ENCODE measurements at places on chromosomes 1 and 21.

DNA sequence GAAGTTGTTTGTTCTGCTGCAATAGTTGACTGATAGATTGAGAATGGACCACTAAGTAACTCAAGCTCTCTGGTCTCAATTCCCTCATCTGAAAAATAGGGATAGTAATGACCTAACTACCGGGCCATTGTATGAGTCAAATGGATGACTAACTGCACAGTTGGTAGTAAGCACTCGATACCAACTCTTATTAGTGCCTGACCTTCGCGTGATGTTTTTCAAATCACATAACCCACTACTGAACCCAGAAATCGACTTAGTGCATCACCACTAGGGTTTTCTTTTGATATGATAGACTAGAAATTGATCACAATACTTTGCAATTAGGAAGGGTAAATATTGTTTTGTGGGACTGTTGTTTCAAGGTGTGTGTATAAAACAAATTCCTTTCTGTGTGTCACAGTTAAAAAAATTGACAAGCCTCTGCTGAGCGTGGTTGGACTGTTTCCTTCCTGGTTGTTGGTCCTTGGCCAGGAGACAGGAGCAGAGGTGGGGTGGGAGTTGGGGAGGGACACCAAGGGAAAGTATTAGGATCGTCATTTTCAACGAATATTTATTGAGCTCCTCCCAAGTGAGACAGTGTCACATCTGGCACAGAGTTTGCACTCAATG is 54.0 kb upstream of the LRP8 start:
- no peak overlapping the region for H3K4me3 ChIP-seq
- H3K4me1 ChIP-seq = peaks cover 14% of the 10 kb centered on the region
- DNase-seq = no peak
- no peak overlapping the region for H3K27ac ChIP-seq
- H3K27me3 ChIP-seq = no peaks in the 10 kb centered on the region

DNA sequence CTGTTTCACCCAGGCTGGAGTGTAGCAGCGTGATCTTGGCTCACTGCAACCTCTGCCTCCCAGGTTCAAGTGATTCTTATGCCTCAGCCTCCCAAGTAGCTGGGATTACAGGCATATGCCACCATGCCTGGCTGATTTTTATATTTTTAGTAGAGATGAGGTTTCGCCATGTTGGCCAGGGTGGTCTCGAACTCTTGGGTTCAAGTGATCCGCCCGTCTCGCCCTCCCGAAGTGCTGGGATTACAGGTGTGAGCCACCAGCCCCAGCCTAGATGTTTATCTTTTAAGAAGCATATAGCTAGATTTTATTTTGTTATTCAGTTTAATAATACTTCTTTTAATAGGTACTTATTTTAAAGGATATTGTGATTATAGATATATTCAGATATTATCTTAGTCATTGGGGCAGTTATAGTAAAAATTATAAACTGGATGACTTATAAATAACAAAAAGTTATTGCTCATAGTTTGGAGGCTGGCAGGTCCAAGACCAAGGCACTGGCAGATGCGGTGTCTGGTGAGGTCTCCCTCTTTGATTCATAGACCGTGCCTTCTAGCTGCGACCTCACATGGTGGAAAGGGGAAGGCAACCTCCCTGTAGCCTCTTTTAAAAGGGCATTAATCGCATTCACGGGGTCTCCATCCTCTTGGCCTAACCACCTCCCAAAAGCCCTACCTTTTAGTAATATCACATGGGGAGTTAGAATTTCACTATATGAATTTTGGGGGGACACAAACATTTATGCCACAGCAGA is 3.1 kb upstream of the KCNE2 start:
- H3K27me3 ChIP-seq = no peaks in the 10 kb centered on the region
- H3K36me3 ChIP-seq = no peaks in the 10 kb centered on the region
- H3K4me1 ChIP-seq = no peaks in the 10 kb centered on the region
- H3K27ac ChIP-seq = no peak overlapping the region
- no peak for DNase-seq
- no peak overlapping the region for H3K4me3 ChIP-seq

DNA sequence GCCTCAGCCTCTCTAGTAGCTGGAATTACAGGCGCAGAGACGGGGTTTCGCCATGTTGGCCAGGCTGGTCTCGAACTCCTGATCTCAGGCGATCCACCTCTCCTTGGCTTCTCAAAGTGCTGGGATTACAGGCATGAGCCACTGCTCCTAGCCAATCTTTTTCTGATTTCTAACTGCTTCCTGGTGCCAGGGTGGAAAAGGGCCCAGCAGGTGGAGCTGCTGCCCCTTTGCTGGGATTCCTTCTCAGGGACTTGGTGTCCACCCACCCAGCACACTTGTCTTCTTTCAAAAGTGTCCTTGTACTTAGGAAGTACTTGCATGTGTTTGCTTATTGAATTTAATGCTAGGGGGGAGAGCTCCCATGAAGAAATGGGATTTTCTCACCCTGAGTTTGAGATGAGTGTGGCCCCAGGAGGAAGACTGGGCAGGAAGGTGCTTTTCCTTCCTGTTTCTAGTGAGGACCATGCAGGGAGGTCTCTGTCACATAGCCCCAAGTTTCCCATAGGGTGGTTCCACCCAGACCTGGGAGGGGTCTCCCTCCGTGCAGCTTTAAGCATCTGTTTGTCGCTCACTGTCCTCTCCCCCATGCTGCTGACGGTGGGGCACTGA is 14.2 kb downstream of the UTP11 start:
- DNase-seq = peak; percentile 77
- no peaks in the 10 kb centered on the region for H3K27me3 ChIP-seq
- peaks cover 13% of the 10 kb centered on the region for H3K36me3 ChIP-seq
- no peak overlapping the region for H3K27ac ChIP-seq

GRCh38 chr1:171484760-171485374 is 463 bp upstream of the PRRC2C start:
- H3K4me1 ChIP-seq = peaks cover 2% of the 10 kb centered on the region
- H3K4me3 ChIP-seq = no peak overlapping the region
- H3K27ac ChIP-seq = no peak overlapping the region
- no peaks in the 10 kb centered on the region for H3K27me3 ChIP-seq
- DNase-seq = no peak

DNA sequence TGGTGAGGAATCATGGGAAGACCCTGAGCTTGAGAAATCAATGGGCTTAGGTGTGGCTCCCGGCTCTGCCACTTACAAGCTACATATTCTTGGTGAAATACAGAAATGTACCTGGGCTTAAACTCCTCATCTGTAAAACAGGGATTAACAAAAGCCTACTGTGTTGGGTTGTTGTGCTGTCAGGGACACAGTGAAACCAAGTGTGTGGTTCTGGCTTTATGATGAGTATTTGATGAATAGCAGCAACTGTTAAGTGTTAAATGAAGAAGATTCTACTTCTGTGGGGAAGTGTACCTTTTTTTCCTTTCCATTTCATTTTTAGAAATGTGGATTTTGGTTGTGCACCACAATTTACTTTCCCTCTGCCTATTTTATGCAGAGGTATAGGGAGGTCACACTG is 41.1 kb upstream of the DUSP10 start:
- no peaks in the 10 kb centered on the region for H3K36me3 ChIP-seq
- H3K27me3 ChIP-seq = no peaks in the 10 kb centered on the region
- DNase-seq = no peak
- no peak overlapping the region for H3K27ac ChIP-seq

- DNase-seq = no peak
- no peaks in the 10 kb centered on the region for H3K27me3 ChIP-seq
- H3K4me1 ChIP-seq = no peaks in the 10 kb centered on the region
- H3K4me3 ChIP-seq = no peak overlapping the region
- peaks cover 2% of the 10 kb centered on the region for H3K36me3 ChIP-seq
Measured at GRCh38 chr1:19385221-19385620, 73.1 kb downstream of the SLC66A1 start.

DNA sequence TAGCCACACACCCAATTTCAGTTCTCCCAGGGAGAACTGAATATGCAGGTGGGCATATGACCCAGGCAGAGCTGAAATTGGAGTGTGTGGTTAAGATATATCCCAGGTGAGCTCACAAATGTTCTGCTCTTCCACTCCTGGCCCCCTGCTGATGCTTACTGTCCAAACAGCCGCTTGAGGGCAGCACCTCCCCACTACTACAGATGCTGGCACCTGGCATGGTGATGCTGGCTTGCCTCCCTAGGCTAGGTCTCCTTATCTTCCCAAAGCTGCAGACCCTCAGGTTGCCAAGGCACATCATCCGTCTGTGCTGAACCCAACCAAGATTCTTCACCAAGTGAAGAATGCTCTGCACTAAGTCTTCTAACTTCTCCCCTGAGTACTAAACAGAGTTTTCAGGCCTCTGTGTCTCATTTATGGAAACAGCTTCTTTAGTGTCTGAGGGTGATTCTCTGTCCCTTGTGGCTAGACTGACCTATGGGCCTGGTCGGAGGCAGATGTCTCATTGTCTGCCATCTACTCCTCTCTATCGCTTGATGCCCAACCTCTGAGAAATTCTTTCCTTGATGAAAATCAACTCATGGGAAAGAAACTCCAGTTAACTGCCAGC is 27.2 kb downstream of the XCL1 start:
- no peaks in the 10 kb centered on the region for H3K27me3 ChIP-seq
- no peaks in the 10 kb centered on the region for H3K4me1 ChIP-seq
- no peaks in the 10 kb centered on the region for H3K36me3 ChIP-seq
- DNase-seq = peak; percentile 84
- H3K27ac ChIP-seq = no peak overlapping the region
- no peak overlapping the region for H3K4me3 ChIP-seq

GRCh38 chr1:90187323-90187585 is 192.3 kb downstream of the ZNF326 start:
- H3K36me3 ChIP-seq = no peaks in the 10 kb centered on the region
- DNase-seq = no peak
- no peak overlapping the region for H3K4me3 ChIP-seq
- no peaks in the 10 kb centered on the region for H3K27me3 ChIP-seq
- no peak overlapping the region for H3K27ac ChIP-seq
- no peaks in the 10 kb centered on the region for H3K4me1 ChIP-seq

Measured in mesendoderm (in vitro differentiated cells).